CD4-positive, alpha-beta T cell treated with Interleukin-1 beta for 1 hour (primary cell): ENCODE measurements at places on chromosomes 2 and 18.
A peak's percentile ranks its signal among the peaks of the same experiment; 100 is the strongest.

DNA sequence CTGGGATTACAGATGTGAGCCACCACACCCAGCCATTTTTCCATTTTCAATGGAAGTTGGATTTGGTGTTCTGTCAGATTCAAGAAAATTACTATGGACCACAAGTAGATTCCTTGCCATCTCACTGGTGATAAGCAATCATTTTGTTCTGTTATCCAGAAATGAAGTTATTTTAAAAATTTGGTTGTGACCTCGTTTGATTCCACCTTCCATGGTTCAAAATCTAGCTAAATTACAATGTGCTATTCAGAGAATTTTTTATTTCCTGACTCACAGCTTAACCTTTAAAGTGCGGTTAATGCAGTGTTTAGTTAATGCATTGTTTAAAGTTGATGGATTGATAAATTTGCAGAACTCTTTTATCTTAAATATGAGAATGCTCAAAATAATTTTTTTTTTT, 243.2 kb upstream of the BOD1L2 start:
- no peak for DNase-seq

- no peak for DNase-seq
Measured at GRCh38 chr2:44994377-44994776, 14.9 kb downstream of the SIX2 start.

DNA sequence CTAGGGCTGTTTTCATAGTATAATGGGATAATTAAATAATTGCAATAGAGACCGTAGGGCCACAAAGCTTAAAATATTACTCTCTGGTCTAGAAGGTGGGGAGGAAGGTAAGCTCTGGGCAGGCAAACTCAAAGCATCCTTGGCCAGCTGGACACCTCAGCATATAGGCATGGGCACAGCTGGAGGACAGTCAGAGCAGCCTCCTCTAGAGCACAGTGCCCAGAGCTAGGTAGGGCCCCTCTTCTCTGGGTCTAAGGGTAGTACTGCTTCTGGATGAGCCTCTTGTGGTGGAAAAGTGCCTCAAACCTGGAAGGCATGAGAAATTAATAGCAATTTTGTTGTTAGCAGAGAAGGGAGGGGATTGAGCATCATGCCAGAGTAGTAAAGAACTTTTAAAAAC, 291.3 kb upstream of the FBXO11 start:
- no peak for DNase-seq

DNA sequence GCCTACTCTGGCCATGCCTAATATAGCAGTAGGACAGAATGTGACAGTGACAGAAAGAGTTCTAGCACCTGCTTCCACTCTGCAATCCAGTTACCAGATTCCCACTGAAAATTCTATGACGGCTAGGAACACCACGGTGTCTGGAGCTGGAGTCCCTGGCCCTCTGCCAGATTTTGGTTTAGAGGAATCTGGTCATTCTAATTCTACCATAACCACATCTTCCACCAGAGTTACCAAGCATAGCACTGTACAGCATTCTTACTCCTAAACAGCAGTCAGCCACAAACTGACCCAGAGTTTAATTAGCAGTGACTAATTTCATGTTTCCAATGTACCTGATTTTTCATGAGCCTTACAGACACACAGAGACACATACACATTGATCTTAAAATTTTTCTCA, 45.2 kb upstream of the TTR start:
- no peak for DNase-seq

DNA sequence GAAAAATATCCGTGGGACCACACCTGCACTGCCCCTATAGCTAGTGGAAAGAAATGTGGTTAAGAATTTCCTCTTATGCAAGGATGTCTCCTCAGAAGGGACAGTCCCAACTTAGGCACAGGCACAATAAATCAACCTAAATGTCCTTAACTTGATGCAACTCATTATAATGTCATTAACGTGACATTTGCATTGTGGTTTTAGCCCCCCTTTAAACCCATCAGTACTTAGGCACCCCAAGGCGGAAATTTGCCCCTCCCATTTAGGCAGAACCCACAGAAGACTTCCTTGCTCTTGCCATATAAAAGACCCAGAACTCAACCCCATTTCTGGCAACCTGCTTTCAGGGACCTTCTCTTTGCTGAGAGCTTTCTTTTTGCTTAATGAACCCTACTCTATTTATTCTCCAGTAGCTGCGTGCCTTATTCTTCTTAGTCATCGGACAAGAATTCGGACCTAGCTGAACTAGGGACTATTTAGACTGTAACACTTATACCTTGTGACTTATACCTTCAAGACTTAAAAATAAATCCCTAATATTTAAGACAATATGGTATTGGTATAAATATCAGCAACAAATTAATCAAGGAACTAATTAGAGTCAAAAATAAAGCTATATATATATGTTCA, 1281.6 kb upstream of the TMEFF2 start:
- DNase-seq: no peak

GRCh38 chr2:10497797-10498251, 49.7 kb upstream of the ODC1 start:
- peak; percentile 54 for DNase-seq

DNA sequence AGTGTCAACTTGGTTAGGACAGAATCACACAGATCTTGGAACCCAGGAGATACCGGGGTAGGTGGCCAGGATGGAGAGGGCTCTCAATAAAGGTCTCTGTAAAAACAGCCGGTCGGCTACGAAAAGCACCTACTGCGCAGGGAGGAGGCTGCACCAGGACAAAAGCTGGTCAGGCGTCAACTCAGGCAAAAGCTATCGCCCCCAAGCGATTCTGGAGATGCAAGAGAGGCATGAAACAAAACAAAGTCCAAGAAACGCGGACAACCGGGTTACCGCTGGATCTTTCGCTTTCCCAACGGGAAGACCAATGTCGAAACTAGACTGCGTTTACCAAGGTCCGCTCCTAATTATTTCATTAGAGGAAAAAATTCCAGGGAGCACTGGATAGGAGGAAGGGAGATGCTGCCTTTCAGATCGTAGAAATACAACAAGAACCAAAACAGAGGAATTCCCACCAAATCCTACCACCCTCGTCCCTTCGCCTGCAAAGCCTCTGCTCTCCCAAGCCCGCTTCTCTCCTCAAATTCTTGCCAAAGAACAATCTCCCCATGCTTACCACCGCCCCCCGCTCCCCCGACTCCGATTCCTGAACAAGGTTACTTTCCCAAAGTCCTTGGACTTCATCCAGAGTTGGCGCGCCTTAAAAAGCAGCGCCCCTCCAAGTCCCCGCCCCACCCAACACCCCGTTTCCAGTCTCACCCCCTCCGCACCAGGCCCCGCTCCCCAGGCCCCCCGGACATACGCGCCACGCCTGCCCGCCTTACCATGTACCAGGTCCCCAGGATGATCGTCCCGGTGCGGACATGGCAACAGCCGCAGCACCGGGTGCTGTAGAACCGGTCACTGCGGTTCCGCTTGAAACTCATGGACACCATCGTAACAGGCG, 539 bp downstream of the LAPTM4A start:
- DNase-seq: peak; percentile 27

GRCh38 chr2:172246649-172247048, 143.9 kb upstream of the DLX2 start:
- DNase-seq: no peak

DNA sequence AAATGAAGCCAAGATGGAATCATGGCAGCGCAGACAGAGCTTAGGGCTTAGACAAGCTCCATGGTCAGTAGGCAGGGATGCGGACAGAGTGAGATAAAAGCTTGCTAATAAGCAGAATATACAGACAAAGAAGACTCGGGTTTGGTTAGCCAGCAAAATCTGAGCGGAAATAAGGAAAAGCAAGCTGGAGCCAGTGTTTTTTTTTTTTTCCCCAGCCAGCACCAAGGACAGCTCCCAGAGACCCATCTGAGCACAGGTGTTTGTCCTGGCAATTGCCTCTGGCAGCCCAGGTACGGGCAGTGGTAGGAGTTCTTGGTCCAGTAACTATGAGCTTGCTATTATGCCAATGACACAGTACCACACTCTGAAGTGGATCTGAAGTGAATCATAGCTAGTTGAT, 187.6 kb downstream of the ADCYAP1 start:
- DNase-seq: no peak

- DNase-seq: no peak
Measured at GRCh38 chr2:51213826-51214225, 181.9 kb upstream of the NRXN1 start.

GRCh38 chr18:48359626-48360025, 49.6 kb downstream of the ZBTB7C start:
- no peak for DNase-seq

- DNase-seq: no peak
Measured at GRCh38 chr2:172931256-172931894, 144.3 kb upstream of the MAP3K20 start.

DNA sequence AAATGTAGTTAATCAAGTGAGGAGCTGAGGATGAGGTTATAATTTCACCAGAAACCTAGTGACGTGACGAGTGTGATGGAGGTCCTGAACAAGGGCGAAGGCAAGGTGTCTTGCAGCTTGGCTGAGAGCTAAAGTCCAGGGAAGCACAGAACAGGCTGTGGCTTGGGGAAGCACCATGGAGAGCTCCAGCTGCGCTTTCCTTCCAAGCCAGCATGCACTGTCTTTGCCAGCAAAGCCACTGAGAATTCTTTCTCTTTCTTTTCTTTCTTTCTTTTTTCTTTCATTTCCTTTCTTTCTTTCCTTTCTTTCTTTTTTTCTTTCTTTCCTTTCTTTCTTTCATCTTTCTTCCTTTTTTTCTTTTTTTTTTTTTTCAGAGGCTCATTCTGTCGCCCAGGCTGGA, 239.3 kb downstream of the FBXO15 start:
- DNase-seq: no peak

- no peak for DNase-seq
Measured at GRCh38 chr2:152790883-152791282, 72.5 kb downstream of the ARL6IP6 start.
